ENCODE measurements at places on chromosomes 4 and X. TPM values are rescaled to one million over a fixed set of nuclear protein-coding genes. Genes with fewer than 3 reads are reported as not detected.

MAGEA3 gene
- total RNA-seq = not detected

PRICKLE3 gene
- 19.9 TPM for total RNA-seq

UGT2B15 gene
- not detected for total RNA-seq

NHSL2 gene
- total RNA-seq = 14.8 TPM

RTL5 gene
- total RNA-seq = 4.6 TPM

TLR10 gene
- total RNA-seq = 0.27 TPM

RBMX2 gene
- total RNA-seq = 7.3 TPM

OPHN1 gene
- 2.4 TPM for total RNA-seq

TEX13C gene
- not detected for total RNA-seq

PSAPL1 gene
- not detected for total RNA-seq

C4orf51 gene
- total RNA-seq = not detected

MAGEA6 gene
- total RNA-seq = not detected

STATH gene
- total RNA-seq = not detected

PLXNA3 gene
- total RNA-seq = 12.1 TPM

FRMD7 gene
- not detected for total RNA-seq

CC2D2A gene
- total RNA-seq = 0.27 TPM

PITX2 gene
- total RNA-seq = not detected

TBCK gene
- total RNA-seq = 27.7 TPM

MAGEA8 gene
- not detected for total RNA-seq

NPY1R gene
- not detected for total RNA-seq

PCDH18 gene
- total RNA-seq = under 0.01 TPM

TMPRSS11D gene
- not detected for total RNA-seq

HSFX1 gene
- total RNA-seq = 1.6 TPM

GAGE1 gene
- total RNA-seq = not detected

PPID gene
- total RNA-seq = 9.2 TPM

CFAP47 gene
- total RNA-seq = under 0.01 TPM

HPF1 gene
- total RNA-seq = 6.5 TPM

SORCS2 gene
- total RNA-seq = under 0.01 TPM

TRAPPC11 gene
- total RNA-seq = 35.0 TPM

KLHL4 gene
- under 0.01 TPM for total RNA-seq

PARM1 gene
- under 0.01 TPM for total RNA-seq

VBP1 gene
- total RNA-seq = 8.6 TPM

AMBN gene
- total RNA-seq = not detected

PAGE1 gene
- not detected for total RNA-seq

PABPC5 gene
- under 0.01 TPM for total RNA-seq

BMX gene
- total RNA-seq = 0.27 TPM

PFKFB1 gene
- 0.27 TPM for total RNA-seq

DRP2 gene
- total RNA-seq = under 0.01 TPM

F11 gene
- not detected for total RNA-seq

SFRP2 gene
- not detected for total RNA-seq

KCTD8 gene
- total RNA-seq = under 0.01 TPM

SPARCL1 gene
- not detected for total RNA-seq

PAK3 gene
- total RNA-seq = not detected

POLN gene
- total RNA-seq = 0.81 TPM

YTHDC1 gene
- 48.7 TPM for total RNA-seq

ATP5ME gene
- 47.7 TPM for total RNA-seq

LRAT gene
- under 0.01 TPM for total RNA-seq
